ENCODE measurements at places on chromosomes 2 and 18.

DNA sequence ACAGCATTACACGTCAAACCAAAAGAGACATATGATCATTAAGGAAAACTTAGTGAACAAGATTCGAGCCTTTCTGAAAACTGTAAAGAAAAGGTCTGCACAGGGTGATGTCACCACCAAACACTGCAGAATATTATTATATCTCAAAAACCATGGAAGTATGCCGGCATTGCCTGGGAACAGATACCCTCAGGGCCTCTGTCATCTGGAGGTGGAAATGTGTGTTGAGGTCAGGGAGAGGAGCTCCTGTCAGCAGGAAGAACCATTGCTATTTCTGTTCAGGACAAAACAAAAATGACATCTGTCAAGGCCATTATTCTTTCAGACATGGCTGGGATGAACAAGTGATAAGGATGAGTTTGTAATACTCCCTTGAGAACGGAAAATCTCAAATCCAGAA, 365.9 kb upstream of the TRIB2 start:
- DNase-seq: no peak

DNA sequence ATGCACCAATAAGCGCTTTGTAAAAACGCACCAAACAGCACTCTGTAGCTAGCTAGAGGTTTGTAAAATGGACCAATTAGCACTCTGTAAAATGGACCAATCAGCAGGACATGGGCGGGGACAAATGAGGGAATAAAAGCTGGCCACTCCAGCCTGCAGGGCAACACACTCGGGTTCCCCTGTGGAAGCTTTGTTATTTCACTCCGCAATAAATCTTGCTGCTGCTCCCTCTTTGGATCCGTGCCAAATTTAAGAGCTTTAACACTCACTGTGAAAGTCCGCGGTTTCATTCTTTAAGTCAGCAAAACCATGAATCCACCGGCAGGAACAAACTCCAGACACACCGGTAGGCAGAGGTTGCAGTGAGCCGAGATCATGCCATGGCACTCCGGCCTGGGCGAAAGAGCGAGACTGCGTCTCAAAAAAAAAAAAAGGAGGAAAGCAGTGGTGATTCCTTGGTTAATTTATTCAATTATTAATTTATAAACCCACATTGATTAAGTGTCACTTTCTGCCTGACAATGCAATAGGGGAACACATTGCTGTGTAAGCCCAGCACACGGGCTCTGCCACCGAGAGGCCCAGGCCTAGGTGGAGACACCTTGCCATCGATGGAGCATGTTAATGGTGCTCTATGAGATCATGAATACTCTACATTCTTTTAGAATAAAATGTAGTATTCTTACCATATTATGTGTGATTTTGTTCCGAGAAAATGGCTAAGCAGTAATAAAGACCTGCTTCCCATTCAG, 687.6 kb upstream of the HS6ST1 start:
- no peak for DNase-seq

- no peak for DNase-seq
Measured at GRCh38 chr2:37917281-37918228, 7.5 kb upstream of the RMDN2 start.

DNA sequence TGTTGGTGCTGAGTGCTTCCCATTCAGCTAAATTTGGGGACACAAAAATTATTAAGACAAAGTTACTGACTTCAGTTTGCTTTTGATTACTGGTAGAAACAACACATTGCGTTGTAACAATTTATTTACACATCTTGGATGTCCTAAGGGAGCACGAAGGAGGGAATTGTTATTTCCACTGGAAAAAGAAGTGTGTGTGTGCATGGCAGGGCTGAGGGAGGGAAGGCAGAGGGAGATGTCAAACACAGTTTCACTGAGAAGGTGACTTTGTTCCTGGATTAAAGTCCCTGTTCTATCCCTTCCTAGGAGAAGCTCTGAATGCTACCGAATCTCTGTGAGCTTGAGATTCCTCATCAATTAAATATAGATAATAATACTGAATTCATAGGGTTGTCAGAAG, 3.8 kb upstream of the CDH20 start:
- no peak for DNase-seq

DNA sequence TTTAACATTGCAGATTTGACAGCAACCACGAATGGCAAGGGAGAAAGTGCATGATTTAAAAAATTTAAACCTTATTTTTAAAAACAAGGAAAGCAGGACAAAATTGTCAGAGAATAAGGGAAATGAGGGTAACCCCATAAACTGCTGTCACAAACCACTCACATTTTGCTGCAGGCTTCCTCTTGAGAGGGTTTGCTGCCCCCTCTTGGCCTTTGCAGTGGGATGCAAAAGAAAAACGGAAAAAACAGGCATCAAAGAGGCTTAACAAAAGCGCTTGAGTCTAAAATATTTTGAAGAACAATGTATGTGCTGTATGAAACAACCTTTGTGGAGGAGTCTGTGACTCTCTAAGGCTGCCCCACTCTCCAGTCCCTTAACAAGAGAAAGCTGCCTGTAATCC, 91.6 kb downstream of the TMX3 start:
- DNase-seq: peak; percentile 71

DNA sequence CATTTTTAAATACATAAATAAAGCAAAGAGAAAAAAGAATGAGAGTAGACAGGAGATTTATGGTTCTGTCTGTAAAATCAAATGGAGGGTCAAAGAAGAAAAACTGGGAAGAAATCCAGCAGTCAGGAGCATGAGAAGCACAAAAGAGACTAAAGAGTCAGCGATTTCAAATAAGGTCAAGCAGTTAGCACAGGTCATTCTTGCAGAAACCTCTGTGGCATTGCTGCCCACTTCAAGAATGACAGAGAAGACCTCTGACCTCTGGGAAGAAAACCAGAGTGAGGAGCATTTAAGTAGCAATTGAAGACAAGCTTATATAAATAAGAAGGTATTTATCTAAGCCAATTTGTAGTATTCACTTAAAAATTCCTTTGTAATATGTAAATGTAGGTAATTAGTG, 172.0 kb upstream of the SPOPL start:
- no peak for DNase-seq

GRCh38 chr2:133433455-133434451, 134.5 kb downstream of the NCKAP5 start:
- DNase-seq: no peak

- no peak for DNase-seq
Measured at GRCh38 chr2:149314687-149315086, 15.7 kb upstream of the LYPD6 start.

DNA sequence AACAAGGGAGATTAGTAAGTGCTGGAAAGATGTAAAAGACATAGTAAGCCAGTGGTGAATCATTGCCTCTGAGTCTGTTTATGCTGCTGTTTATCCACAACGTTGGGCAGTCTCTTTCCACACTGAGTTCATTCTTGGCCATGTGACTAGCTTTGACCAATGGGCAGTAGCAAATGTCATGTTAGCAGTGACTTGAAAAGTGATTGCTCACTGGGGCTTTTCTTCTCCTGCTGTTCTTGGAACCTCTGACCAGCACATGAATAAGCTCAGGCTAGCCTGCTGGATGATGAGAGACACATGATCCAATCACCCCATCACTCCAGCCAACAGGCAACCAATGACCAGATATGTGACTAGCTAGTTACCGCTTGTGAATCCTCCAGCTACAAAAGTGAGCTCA, 360.4 kb downstream of the SLC4A3 start:
- no peak for DNase-seq

- no peak for DNase-seq
Measured at GRCh38 chr2:95552911-95553310, 38.9 kb upstream of the TRIM43 start.

- DNase-seq: peak; percentile 95
Measured at GRCh38 chr2:74181739-74182138, 3.1 kb upstream of the MOB1A start.

DNA sequence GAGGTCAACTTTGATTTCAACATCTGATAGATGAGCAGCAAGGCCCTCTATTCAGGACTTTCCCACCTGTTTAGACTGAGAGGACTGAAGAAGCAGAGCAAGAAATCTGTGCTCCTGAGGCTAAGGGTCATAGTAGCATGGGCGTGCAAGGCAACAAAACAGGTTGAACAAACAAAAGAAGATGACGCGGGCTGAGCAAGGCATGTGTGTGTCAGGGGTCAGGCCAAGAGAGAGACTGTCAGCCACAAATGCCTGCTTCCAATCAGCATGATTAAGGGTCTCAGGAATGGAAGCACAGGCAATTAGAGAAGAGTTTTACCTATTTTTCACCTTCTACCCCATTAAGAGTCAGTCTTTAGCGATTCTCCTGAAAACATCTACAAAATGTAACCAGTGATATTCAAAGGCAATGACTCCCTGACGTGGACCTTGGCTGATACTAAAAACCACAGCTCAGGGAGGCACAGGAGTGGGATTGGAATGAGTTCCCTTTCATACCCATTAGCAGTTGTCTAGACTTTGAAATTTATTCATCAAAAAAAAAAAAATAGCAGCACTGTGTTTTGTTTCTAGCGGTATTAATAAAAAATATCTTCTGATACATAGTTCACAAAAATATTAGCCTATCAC, 81.9 kb downstream of the DYNAP start:
- DNase-seq: no peak

DNA sequence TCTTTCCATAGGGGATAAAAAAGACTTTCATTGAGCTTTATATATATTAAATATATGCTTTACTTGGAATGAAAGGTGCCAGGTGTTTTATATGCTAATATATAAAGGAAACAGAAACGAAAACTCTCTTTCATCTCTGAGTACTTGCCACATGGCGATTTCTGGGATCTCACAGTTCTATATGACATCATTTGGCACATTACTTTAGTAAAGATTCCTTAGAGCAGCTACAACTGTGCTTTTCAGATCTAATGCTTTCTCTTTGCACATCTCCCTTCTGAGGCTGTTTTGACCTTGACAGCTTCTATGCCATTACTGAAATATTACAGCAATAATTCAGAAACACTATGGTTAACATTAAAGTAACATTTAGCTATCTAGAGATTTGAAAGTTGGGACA, 1082.9 kb upstream of the CDH2 start:
- DNase-seq: no peak

- no peak for DNase-seq
Measured at GRCh38 chr18:58144106-58144505, 100.1 kb downstream of the NEDD4L start.

DNA sequence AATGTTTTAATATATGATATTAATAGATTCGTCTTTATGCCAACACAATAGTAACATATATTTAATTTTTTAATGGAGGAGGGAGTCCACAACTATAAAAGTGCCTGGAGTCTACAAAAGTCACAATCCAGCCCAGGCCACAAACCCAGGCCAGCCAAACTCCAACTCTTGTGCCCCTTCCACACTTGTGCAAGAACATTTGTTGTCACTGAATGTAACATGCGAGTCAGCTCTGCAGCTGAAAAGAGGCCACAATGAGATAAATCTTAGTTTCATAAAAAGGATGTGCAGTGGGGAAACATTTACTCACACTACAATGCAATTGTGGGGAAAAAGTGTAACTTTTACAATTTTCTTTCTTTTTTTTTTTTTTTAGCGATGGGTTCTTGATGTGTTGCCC, 110.8 kb downstream of the MCFD2 start:
- no peak for DNase-seq

DNA sequence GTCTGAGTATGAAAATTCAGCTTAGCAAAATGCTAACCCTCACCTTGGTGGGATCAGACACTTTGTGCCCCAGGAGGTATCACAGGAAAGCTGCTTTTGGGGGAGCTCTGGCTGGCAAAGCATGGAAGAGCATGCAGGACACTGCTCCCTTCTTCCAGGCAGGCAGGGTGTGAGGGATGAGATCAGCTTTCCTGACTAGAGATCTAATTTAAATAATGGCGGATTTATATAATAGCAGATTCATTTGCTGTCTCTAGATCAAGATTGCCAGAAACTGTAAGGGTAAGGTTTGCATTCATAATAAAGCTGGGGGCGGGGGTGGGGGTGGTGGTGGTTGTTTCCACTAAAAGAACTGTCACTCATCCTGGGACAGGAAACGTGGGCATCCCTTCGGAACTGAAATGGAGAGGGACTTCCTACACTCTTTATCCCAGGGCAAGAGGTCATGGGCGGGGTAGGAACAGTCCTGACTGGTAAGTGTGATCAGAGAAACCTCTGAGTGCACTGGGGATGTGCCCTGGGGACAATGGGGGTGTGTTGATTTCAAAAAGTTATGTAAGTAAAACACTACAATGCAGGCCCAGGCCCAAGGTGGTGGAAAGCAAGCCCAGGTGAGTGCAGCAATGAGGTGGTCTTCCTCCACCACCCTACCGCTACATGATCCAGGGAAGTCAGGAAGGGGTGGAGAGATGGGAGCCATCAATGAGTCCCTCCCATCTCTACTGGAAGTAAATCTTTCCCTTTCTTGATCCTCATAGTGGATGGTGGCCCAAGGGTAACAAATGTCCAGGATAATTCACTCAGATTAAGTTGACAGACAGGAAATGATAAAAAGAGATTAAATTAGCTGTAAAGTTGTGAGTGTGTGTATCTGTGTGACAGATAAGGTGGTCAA, 171.4 kb upstream of the SERPINE2 start:
- no peak for DNase-seq

GRCh38 chr2:227783404-227784138, 30.1 kb upstream of the CCL20 start:
- DNase-seq: no peak

DNA sequence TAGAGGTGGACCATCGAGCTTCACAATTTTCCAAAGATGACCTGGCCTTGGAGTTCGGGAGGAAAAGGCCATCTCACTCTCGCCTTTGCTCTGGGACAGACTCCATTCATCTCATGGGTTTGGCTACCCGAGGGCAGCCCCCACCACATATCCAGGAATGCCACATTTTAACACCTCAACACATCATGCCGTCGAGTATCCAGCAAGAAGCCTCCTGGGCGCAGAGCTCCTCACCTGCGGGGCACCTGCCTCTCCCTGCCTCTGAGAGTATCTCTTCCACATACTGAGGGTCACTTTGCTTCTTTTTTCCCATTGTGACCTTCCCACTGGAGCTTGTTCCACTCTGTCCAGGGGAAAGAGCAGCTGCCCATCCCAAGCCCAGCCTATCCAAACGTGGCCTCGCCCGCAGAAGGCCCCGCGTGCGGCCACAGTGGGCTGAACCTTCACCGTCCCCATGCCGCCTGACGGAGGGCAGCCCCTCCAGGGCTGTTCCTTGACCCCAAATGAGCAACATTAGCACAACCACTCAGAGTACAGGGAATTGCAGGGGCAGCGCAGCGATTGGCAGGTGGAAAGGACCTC, 5.5 kb upstream of the LIMS2 start:
- DNase-seq: no peak

DNA sequence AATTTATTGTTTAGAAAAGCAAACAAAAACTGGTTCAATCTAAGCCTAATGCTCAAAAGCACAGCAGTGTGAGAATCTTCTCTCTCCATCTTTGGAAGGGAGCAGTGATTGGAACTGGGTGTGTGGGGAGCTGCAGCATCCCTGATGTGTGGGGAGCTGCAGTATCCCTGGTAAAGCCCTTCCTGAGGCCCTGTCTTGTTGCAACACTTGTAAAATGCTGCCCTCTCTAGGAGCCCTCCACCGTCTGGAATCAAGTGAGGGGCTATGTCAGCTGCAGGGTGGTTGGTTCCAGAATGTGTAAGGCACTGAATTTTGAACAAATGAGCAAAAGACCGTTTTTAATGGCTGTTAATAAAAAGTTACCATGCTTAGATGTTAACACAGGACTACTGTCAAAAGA, 147.7 kb upstream of the RAB12 start:
- DNase-seq: no peak

All from Kasumi-1 (cell line).